ENCODE measurements at places on chromosomes 1 and 21. TPM values are rescaled to one million over a fixed set of nuclear protein-coding genes. Genes with fewer than 3 reads are reported as not detected.

GRCh38 chr1:200153277-200154055, 126.0 kb downstream of the NR5A2 start:
- H3K36me3 ChIP-seq: no peaks in the 10 kb centered on the region
- H3K27me3 ChIP-seq: no peaks in the 10 kb centered on the region
- H3K27ac ChIP-seq: no peak overlapping the region

DNA sequence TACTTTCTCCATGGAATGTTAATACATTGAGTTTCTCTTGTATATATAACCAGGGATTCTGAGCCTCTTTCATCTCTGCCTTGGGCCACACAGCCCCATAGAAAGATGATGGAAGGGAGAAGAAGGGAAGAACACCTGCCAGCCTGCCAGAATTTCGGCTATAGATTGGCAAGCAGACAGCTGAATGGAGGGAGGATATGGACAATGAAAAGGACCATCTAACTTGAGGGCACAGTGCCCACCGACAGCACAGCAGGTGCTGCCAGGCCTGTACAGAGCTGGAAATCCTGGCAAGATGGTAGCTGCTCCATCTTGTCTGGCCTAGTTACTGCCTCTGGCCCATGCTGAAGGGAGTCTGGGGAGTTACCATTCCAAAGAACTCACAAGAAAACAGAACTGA, 244.3 kb downstream of the FGGY start:
- H3K36me3 ChIP-seq: no peaks in the 10 kb centered on the region
- no peak overlapping the region for H3K27ac ChIP-seq
- no peaks in the 10 kb centered on the region for H3K27me3 ChIP-seq
- peaks cover 13% of the 10 kb centered on the region for H3K4me1 ChIP-seq

DNA sequence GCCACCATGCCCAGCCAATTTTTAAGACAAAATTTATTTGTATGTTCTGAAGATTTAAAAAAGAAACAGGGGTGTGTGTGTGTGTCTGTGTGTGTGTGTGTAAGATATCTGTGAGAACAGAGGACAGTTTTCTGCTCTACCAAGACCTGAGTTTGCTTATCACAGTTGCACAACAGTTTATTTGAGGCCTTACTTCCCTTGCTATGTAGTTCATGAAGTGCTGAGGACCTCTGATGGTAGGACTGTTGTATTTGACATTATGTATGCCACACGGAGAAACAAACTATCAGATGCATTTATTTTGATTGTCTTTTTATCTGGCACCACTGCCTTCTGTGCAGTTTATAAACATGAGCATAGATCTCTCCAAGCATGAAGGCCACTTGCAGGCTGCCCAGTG, 355.2 kb downstream of the PBX1 start:
- no peaks in the 10 kb centered on the region for H3K36me3 ChIP-seq
- peaks cover 6% of the 10 kb centered on the region for H3K27me3 ChIP-seq
- DNase-seq: no peak

Gene TMEM82
- total RNA-seq: not detected

DNA sequence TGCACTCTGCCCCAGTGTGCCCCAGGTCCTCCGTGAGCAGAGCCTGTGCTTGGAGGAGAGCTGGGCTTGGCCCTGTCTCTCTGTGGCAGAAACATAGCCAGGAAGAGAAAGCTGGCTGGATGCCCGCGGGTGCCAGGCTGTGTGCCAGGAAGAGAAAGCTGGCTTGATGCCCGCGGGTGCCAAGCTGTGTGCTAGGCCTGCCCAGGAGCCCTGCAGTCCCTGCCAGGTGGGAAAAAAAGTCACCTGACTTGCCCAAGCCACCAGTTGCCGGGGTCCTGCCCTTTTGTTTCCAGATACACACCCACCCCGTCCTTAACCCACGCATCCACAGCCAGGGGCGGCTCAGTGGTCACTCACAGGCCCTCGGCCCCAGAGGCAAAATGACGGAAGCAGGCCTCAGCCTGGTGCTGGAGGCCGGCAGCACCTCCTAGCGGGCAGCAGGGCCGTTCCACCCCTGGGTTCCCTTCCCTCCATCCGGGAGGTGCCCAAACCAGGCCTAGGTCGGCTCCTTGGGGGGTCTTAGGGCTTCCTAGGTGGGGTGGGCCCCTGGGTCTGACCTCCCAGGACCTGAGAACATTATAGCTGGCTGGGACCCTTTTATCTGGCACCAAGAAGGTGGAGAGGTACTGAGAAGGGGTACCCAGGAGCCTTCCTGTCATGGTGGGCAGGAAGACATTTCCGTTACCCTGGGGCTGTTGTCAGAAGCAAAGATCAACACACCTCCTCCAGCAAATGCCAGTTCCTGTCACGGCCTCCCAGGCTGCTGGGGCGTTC, 9.1 kb downstream of the ITGB2 start:
- H3K36me3 ChIP-seq: no peaks in the 10 kb centered on the region
- H3K27me3 ChIP-seq: peaks cover 6% of the 10 kb centered on the region
- H3K4me3 ChIP-seq: no peak overlapping the region
- no peak overlapping the region for H3K27ac ChIP-seq
- DNase-seq: no peak
- peaks cover 7% of the 10 kb centered on the region for H3K4me1 ChIP-seq

Gene CCDC30
- total RNA-seq: 6.9 TPM

- H3K27ac ChIP-seq: no peak overlapping the region
- no peaks in the 10 kb centered on the region for H3K36me3 ChIP-seq
- H3K4me1 ChIP-seq: peaks cover 40% of the 10 kb centered on the region
Observed at GRCh38 chr1:31758823-31759222, 5.3 kb downstream of the ADGRB2 start.

GRCh38 chr21:35222021-35222420, 172.9 kb upstream of the RUNX1 start:
- peaks cover 22% of the 10 kb centered on the region for H3K4me1 ChIP-seq
- no peaks in the 10 kb centered on the region for H3K27me3 ChIP-seq
- no peak overlapping the region for H3K4me3 ChIP-seq
- no peaks in the 10 kb centered on the region for H3K36me3 ChIP-seq
- DNase-seq: no peak

Gene SELE
- total RNA-seq: not detected

Gene OR2AJ1
- total RNA-seq: not detected

DNA sequence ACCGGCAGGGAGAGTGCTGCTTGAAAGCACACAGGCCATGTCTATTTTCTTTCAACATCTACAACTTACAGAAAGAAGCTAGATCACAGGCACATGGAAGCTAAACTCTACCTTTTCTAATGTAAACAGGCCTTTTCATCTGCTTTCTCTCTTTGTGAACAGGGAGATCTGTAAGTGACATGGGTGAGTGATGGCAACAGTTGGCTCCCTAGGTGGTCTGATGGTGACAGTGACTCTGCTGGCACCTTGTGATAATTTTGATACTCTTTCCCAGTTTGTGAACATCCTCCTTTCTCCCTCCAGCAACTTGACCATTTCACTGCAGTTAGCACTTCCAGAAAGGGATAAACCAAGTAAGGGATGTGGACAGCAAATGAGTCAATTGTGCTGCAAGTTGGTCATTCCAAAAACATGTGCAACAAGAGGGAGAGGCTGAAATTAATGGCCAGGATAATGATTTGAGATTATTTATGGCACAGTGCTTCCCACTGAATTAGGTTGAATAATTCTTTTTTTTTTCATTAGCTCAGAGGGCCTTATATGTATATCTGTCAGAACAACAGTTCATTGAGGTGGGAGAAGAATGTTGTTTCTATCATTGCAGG, 89.5 kb downstream of the XCL2 start:
- H3K27ac ChIP-seq: no peak overlapping the region
- H3K4me1 ChIP-seq: no peaks in the 10 kb centered on the region
- no peaks in the 10 kb centered on the region for H3K27me3 ChIP-seq
- H3K36me3 ChIP-seq: peaks cover 27% of the 10 kb centered on the region
- no peak for DNase-seq
- no peak overlapping the region for H3K4me3 ChIP-seq

GRCh38 chr1:181002582-181003172, 20.0 kb downstream of the STX6 start:
- no peak for DNase-seq
- H3K36me3 ChIP-seq: peaks cover 11% of the 10 kb centered on the region

DNA sequence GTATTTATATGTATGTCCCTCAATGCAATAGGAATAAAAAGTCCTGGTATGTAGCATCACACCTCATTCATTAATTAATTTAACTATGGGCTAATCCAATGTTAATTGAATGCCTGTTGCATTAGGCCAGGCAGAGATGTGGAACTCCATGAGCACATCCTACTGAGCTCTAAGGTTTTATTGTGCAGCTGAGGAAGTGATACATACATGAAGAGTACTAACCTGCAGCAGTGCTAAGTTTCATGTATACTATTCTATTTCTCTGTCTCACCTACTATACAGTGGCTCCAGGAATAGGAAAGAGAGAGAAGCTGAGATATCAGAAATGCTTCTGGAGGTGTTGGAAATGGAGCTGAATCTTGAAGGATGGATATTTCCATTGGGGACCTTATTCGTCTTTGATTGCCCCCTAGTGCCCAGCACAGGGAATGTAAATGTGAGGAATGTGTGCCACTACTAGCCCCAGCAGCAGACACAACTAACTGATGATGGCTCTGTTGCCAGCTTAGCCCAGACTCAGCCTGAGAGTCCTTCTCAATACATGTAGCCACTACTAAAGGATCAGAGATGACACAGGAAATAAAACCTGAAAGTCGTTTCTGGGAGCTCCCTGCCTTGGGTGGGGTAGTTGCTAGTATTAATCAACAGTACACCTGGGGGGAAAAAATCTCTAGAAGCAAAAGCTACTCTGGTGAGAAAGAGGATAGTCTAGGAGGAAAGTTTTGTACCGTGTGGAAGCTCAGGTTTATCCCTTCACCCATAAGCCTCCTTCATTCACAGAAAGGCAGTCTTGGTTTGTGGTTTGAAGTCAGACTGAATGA, 173.3 kb upstream of the FOXD3 start:
- H3K36me3 ChIP-seq: no peaks in the 10 kb centered on the region
- peaks cover 7% of the 10 kb centered on the region for H3K4me1 ChIP-seq
- peaks cover 52% of the 10 kb centered on the region for H3K27me3 ChIP-seq
- DNase-seq: peak; percentile 53

DNA sequence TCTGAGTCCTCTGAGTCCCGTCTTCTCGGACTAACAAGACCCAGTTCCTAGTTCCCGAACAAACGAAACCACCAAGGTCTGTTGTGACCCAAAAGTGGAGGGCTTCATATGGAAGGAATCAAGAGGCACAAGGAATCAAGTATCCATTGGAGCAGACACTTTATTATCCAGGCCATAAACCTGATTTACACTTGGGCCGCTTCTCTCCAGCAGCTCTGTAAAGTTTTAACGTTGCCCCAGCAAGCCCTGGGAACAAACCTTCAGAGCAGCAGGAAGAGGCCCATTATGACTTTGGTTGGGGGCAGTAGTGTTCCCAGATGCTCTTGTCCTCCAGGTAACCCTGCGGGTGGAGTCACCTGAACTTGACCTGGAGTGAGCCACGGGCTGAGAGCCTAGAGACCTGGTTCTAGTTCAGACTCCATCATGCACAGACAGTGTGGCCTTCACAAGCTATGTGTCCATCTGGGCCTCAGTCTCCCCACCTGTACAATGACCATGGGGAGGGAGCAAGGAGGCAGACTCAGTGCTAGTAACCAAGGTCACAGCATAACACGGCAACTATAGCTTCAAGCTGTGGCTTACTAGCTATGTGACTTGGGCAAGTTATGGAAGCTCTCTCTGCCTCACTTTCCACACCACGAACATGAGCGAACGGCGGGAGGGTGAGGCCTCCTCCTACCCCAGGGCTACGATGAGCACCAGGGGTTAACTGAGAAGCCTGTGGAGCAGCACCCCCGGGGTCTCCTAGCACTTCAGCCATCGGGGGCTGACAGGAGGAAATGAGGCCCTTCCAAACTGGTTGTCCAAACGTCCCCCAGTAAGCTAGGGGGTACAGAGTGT, 95.7 kb downstream of the GLIS1 start:
- no peak overlapping the region for H3K27ac ChIP-seq
- peaks cover 11% of the 10 kb centered on the region for H3K27me3 ChIP-seq
- H3K4me1 ChIP-seq: peaks cover 6% of the 10 kb centered on the region
- no peak for DNase-seq
- H3K4me3 ChIP-seq: no peak overlapping the region

GRCh38 chr1:80542231-80542630, 1258.5 kb upstream of the ADGRL2 start:
- H3K27me3 ChIP-seq: no peaks in the 10 kb centered on the region
- H3K27ac ChIP-seq: no peak overlapping the region
- DNase-seq: no peak

Gene CFHR1
- 0.56 TPM for total RNA-seq

- H3K4me1 ChIP-seq: peaks cover 36% of the 10 kb centered on the region
- H3K27me3 ChIP-seq: no peaks in the 10 kb centered on the region
- H3K4me3 ChIP-seq: no peak overlapping the region
- H3K27ac ChIP-seq: no peak overlapping the region
Observed at GRCh38 chr21:41868062-41868710, 11.0 kb downstream of the PRDM15 start.

Gene CAMK1G
- 1.8 TPM for total RNA-seq

- H3K4me3 ChIP-seq: no peak overlapping the region
- peaks cover 43% of the 10 kb centered on the region for H3K4me1 ChIP-seq
- H3K27ac ChIP-seq: no peak overlapping the region
- H3K36me3 ChIP-seq: no peaks in the 10 kb centered on the region
- no peak for DNase-seq
Observed at GRCh38 chr1:8517661-8518489, 200.0 kb downstream of the SLC45A1 start.

Gene DYNLT4
- not detected for total RNA-seq

Measured in neural crest cell (in vitro differentiated cells).